Stimulated activated CD8-positive, alpha-beta memory T cell treated with anti-CD3 and anti-CD28 coated beads, Interleukin-2, amount 100 ng/mL, for 48 hours (primary cell): ENCODE measurements at places on chromosomes 1 and 21.

GRCh38 chr1:114755006-114755931, 2.5 kb downstream of the CSDE1 start:
- DNase-seq = no peak

GRCh38 chr1:42945164-42945563, 13.5 kb downstream of the SLC2A1 start:
- no peak for DNase-seq

- DNase-seq = no peak
These were observed 951.5 kb downstream of the KCNT2 start for GRCh38 chr1:195656780-195657179.

- DNase-seq = no peak
These were observed 6.7 kb upstream of the PTGER3 start for GRCh38 chr1:71054281-71054731.

GRCh38 chr1:154837672-154838171, 32.4 kb downstream of the KCNN3 start:
- DNase-seq = no peak

DNA sequence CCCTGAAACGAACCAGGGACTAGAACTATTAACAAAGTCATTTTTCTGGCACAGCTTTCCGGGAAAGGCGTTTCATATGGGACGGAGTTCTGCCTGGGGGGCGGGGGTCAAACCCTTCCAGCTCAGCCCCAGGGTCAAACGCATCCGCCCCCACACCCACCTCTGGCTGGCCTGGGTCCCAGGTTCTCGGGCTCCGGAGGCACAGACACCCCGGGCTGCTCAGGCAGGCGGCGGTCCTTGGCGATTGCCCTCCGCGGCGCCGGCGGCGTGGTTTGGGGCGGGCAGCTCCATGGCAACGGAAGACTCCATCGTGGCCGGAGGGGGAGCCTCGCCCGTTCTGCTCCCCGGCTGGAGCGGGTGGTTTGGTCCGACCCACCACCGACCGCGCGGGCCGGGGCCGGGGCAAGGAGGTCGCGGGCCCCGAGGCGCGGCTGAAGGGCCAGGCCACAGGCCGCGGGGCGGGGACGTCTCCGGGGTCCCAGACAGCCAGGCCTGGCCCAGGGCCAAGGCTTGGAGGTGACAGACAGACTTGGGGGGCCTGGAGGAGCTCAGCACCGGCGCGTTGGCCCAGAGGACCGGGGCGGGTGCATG, at the start of gene CFAP74:
Gene CFAP74 (minus strand): TSS at position 246 of the 591 bp plus-strand sequence. CDS start 12,830 bp downstream, outside the sequence.
- peak; percentile 13 for DNase-seq

DNA sequence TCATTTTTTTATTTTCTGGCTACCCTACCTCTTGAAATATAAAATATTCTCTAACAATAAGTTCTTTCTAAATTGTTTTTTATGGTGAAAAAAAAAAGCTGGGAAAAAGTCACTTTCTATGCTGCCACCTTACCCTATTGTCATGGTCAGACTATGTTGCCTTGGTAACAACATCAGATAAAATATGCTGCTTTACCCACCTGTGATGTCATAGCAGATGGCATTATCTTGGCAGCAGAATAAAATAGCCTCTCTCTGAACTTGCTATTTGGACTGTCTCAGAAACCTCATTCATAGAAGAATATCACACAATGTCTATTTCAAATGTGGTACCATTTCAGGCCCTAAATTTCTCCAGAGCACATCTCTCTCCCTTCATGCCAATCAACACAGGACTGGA, 69.6 kb upstream of the SGIP1 start:
- DNase-seq = no peak

- DNase-seq = no peak
These were observed 283.0 kb downstream of the PAPPA2 start for GRCh38 chr1:176745945-176746344.

GRCh38 chr1:201335174-201335870, 42.2 kb downstream of the TNNT2 start:
- DNase-seq = no peak

DNA sequence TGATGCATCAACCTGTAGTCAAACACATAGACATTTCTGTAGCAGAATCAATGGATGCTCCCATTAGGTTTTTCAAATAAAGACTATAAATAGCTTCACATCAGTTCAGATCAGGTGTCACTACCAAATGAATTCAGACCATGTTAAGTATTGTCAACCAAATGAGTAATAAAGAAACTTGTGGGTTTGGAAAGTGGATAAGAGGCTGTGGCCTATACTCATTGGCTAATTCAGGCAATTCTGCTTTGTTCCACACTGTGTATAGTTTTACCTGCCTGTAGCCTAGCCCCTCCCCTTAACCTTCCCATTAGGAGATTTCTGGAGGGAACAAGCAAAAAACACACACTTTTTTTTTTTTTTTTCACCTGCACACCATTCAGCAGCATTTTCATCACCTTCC, 321.2 kb downstream of the HLX start:
- no peak for DNase-seq

DNA sequence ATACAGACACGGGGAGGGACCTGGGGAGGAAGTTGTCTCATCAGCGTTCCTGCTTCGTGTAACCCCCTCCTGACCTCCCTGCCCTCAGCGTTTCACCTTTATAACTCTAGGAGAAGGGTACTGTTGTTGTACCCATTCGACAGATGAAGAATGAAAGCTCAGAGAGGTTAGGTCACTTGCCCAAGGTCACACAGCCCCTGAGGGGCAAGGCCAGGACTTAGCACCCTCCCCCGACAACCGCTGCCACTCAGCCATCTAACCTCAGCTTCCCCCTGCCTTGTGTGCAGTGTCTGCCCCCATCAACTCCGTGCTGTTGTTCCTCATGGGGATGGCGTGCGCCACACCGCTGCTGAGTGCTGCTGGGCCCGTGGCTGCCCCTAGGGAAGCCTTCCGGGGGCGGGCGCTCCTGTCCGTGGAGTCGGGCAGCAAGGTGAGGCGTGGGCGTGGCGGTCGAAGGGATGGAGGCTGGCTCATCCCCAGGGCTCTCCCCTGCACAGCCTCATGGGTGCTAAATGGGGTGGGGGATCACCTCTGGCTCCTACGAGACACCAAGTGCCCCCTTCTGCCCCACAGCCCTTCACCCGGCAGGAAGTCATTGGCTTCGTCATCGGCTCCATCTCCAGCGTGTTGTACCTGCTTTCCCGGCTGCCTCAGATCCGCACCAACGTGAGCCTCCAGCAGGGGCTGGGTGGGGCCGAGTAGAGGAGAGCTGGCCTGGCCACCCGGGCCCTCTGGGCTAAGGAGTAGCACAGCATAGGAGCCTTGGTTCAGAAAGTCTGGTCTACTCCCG, 14.0 kb downstream of the SLC66A1 start:
- no peak for DNase-seq

GRCh38 chr1:81654147-81654546, 146.6 kb upstream of the ADGRL2 start:
- no peak for DNase-seq

DNA sequence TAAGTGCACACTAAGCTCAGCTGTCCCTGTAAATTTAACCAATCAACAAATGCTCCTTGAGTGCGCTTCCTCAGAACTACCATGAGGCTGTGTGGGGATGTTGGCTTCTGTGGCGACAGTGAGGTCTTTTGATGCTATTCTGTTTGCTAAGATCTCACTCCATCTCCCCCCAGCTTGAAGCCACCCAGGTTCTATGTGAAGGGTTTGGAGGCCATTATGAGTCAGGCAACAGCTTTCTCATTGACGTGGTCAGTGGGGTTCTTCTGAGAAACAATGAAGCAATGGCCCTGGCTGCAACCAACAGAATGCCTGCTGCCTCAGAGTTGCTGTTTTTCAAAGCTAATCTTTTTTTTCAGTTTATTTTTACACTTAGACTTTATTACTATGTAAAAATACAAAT, 205.5 kb downstream of the PTBP2 start:
- DNase-seq = no peak

DNA sequence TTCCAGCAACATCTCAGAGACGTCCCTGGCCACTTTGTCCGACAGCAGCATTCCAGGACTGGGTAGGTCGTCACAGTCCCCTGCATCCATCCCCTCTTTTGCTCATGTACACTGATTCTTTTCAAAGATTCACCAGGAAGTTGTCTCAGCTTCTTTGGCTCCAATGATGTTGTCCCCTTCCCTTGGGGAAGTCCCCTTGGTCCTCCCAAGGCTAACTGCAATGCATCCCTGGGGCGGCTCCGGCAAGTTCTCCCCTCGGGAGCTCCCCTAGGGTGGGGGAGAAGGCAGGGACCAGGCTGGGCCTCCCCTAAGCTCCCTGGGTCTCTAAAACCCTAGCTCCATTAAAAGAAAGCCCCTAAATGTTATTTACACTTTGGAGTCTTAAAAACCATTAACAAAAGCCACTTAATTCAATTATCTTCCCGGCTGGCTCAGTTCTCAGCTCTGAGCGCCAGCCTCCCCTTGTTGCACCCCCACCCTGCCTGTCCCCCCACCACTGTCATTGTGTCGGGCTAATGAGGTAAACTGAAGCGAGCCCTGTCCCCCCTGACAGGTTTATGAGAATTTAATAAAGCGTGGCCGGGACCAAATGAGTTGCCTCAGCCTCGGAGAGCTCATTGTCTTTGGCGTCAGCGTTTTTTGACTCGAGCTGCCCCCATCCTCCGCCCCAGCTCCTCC, 25.3 kb downstream of the KNCN start:
- no peak for DNase-seq

DNA sequence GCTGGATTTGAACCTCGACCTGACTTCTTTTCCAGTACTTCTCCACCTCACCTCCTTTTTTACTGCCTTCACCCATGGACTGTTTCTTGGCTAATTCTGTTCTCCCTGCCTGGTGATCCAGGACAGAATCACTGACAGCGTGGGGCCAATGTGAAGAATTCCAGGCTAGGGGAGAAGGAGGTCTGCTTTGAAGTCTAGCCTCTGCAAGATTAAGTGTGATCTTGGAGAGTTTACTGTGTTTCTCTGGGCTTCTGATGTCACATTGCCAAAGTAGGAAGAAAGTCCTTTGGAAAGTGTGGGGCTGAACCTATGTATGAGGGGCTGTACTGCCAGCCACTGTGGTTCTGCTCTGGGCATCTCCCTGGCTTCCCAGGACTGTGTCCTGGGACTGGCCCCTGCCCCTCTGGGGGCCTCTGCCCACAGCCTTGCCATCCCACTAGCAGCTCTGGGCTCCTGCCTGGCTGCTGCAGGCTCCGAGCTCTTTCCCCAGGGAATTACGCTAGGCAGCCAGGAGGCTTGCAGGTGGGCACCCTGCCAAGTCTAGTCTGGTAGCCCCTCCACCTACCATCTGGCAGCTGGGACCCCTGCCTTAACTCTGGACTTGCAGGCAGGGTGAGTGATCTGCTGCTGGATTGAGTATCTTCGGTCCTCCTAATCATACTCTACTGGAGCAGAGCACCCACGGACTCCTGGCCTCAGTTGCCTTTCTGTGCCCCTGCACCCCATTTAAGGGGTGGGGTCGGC, 52.2 kb downstream of the YARS1 start:
- DNase-seq = no peak

DNA sequence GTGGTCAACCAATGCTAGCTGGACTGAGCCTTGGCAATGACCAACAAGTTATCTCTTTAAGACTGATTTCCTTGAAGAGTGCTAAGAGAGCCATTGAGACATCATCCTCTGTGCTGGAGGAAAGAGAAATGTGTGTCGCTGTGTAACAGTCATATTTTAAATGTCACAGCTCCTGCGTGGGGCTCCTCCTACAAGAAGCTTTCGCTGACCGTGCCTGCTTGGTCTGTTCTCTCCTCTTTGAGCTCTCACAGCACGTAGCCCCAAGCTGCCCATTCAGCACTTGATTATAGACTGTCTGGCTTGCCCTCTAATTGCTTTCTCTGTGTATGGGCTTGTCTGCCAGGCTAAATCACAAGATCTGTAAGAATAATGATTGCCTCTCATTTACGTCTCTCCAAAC, 221.3 kb downstream of the FOXD2 start:
- DNase-seq = no peak

GRCh38 chr1:243416495-243416894, 160.7 kb downstream of the SDCCAG8 start:
- no peak for DNase-seq

- DNase-seq = no peak
These were observed 67.1 kb downstream of the SH3BGR start for GRCh38 chr21:39518847-39519210.

- no peak for DNase-seq
These were observed 76.5 kb downstream of the TENT5C start for GRCh38 chr1:117682372-117682771.

DNA sequence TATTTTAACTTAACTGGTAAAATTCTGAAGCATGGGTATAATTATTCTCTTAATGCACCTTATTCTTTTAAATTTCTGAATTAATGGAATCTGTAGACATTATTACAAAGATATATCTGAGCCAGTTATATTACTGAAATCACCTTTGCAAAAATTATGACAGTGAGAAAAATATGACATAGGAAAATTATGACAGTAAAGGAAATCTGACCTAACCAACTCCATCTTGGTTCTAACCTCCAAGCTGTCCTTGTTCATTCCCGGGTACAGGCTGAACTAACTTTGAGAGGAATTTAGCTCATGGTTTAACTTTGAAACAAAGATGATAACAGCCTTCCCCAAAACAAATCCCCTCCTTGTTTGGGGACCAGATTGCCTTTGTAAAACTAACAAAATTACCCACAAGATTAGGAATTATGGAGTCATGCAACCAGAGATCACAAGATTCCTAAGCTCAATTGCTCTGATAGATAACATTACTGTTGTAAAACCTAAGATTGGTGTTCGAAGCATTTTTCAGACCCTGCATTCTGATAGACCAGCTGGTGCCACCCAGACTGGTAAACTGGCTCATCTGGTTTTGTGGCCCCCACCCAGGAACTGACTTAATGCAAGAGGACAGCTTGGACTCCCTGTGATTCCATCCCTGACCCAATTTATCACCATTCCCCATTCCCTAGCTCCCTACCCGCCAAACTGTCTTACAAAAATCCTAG, 9.4 kb upstream of the CD55 start:
- no peak for DNase-seq

DNA sequence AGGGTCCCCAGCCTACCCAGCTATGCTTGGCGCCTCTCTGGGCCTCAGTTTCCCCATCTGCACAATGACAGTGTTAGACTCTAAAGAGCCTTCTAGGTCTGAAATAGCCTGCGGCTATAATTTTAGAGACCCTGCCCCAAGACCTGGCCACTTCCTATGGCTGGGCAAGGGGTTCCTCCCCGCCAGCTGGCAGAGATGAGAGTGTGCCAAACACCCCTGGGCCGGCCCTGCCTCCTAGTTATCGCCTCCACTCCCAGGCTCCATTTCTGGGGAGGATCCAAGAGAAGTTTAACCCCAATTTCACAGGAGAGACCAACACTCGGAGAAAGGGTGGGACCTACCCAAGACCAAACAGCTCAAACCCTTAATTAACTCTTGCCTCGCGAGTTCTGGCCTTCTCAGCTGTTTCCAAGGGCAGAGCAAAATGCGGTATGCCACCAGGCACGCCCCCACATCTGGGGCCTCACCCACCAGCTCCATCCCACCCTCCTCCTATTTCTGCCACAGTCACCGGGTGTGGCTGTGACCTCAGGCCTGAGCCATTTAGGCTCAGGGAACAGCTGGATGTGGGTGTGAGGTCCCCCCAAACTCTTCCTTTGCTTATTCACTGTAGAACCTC, 35.7 kb downstream of the TTC39A start:
- DNase-seq = no peak

GRCh38 chr21:44420416-44421205, 34.7 kb upstream of the LRRC3 start:
- DNase-seq = no peak

- DNase-seq = no peak
These were observed 645.2 kb downstream of the LMO4 start for GRCh38 chr1:87973896-87974295.

GRCh38 chr1:25802915-25803314, 2.9 kb downstream of the SELENON start:
- DNase-seq = no peak
